ENCODE measurements at places on chromosomes 4 and X. TPM values are rescaled to one million over a fixed set of nuclear protein-coding genes. Genes with fewer than 3 reads are reported as not detected.

DNA sequence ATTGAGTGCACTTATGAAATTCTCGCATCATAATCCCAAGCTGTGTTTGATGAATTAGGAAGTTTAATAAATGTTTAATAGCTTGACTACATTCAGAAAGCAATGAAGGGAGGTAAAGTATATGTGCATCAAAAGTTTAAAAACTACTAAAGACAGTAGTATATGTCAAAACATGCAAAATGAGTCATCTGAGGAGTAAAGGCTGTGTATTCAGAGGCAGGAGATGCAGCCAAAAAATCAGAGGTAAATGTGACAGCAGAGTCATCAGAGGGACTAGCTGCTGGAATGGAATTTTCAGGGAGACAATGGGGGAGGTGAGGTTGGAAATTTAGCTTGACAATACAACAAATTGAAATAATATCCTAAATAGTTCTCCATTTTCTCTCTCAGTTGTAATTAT, 127.0 kb upstream of the FUNDC1 start:
- no peaks in the 10 kb centered on the region for H3K27me3 ChIP-seq
- H3K4me3 ChIP-seq: no peak overlapping the region
- DNase-seq: no peak
- no peak overlapping the region for H3K27ac ChIP-seq

Gene UBA1
- total RNA-seq: 141 TPM

- H3K27ac ChIP-seq: no peak overlapping the region
- no peaks in the 10 kb centered on the region for H3K27me3 ChIP-seq
- no peak for DNase-seq
- H3K36me3 ChIP-seq: no peaks in the 10 kb centered on the region
Observed at GRCh38 chr4:185742766-185743165, 69.2 kb downstream of the SORBS2 start.

GRCh38 chr4:78653655-78654054, 102.1 kb downstream of the ANXA3 start:
- H3K27me3 ChIP-seq: no peaks in the 10 kb centered on the region
- no peak overlapping the region for H3K4me3 ChIP-seq
- H3K27ac ChIP-seq: no peak overlapping the region
- no peak for DNase-seq
- no peaks in the 10 kb centered on the region for H3K36me3 ChIP-seq
- peaks cover 30% of the 10 kb centered on the region for H3K4me1 ChIP-seq

DNA sequence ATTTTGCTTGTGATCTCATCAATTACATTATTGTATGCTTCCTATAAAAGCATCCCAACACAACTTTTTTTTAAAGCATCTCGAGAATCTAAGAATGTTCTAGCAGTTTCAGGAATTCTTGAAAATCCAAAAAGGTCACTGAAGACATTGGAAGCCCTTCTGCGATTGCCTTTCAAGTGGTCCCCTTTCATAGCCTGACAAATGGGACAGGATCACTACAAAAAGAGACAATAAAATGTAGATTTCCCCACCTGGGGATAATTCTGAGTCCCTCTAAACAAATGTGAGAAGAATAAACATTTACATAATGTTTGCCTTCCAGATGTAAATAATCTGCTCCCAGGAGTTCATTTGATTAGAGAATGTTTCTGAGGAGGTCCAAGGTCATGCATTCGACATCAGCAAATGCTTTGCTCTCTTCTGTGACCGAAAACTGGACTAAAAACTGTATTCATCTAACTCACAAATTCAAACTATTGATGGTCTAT, 116.0 kb downstream of the COL25A1 start:
- H3K27me3 ChIP-seq: no peaks in the 10 kb centered on the region
- H3K4me1 ChIP-seq: peaks cover 17% of the 10 kb centered on the region
- no peaks in the 10 kb centered on the region for H3K36me3 ChIP-seq
- no peak overlapping the region for H3K27ac ChIP-seq
- H3K4me3 ChIP-seq: no peak overlapping the region
- DNase-seq: no peak

- no peak overlapping the region for H3K4me3 ChIP-seq
- H3K27ac ChIP-seq: no peak overlapping the region
- DNase-seq: no peak
- no peaks in the 10 kb centered on the region for H3K36me3 ChIP-seq
- peaks cover 6% of the 10 kb centered on the region for H3K27me3 ChIP-seq
- no peaks in the 10 kb centered on the region for H3K4me1 ChIP-seq
Observed at GRCh38 chr4:4810092-4810774, 49.2 kb upstream of the MSX1 start.

DNA sequence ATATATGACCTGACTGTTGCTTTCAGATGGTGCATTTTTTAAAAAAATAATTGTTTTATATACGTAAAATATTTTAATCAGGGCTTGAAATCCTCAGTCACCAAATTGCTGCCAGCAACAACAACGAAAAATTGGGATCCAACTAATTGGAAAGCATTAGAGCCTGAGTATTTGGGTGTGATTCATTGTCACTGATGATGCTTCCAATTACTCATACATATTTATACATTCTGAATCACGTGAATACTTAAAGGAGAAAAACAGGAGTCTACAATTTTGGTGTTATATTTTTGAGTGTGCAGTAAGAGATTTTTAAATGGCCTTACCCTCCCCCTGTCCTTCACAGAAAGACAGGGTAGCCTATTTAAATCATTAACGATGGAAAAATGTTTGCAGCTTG, 765.6 kb upstream of the TENM3 start:
- H3K4me1 ChIP-seq: no peaks in the 10 kb centered on the region
- no peak overlapping the region for H3K27ac ChIP-seq

Gene SPANXA1
- not detected for total RNA-seq

Gene FSTL5
- total RNA-seq: not detected

Gene GAR1
- total RNA-seq: 6.8 TPM

DNA sequence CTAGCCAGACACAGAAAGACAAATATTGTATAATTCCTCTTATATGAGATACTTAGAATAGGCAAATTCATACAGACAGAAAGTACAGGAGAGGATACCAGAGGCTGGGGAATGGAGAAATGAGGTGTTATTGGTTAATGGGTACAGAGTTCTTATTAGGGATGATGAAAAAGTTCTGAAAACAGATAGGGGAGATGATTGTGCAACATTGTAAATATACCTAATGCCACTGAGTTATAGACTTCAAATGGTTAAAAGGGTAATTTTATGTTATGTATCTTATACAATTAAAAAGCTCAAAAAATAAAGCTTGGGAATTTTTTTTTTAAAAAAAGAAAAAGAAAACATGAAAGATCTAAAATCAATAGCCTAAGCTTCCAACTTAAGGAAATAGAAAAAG, 98.8 kb upstream of the TECRL start:
- H3K4me1 ChIP-seq: peaks cover 5% of the 10 kb centered on the region
- H3K27me3 ChIP-seq: no peaks in the 10 kb centered on the region
- no peak overlapping the region for H3K27ac ChIP-seq
- H3K4me3 ChIP-seq: no peak overlapping the region
- no peak for DNase-seq
- no peaks in the 10 kb centered on the region for H3K36me3 ChIP-seq

DNA sequence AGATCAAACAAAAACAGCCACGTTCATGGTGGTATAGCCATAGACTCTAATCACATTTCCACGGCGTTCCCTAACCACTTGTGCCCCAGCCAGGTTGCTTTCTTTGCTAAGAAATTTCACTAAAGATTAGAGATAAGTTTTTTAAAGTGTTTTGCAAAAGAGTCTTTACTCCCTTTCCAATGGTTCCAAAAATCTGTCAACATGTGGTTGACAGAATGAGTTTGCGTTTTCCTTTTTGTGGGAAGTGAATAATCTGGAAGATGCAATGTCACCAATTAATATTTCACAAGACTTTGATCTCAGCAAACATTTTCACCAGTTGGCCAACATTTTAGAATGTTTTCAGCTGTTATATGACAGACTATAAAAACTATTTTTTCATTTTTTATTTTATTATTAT, 35.3 kb downstream of the CXCL1 start:
- no peak overlapping the region for H3K4me3 ChIP-seq
- H3K27ac ChIP-seq: no peak overlapping the region
- no peaks in the 10 kb centered on the region for H3K4me1 ChIP-seq

Gene GAB3
- 25.3 TPM for total RNA-seq

DNA sequence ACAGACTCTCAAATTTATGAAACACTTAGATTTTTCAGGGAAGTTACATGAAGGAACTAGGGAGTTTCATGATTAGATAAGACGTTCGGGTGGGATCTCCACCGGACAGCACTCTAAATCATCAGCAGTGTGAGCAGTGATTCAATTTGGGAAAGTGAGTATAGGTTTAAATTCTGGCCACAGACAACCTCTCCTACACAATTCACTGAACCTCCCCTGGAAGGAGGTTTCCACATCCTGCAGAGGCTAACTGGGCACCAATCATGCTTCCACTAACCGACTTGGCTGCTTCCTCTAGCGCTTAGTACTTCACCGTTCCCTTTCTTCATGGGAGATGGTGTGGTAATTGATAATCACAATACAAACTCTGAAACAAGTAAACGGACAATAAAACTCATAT, 5.6 kb downstream of the CXCL9 start:
- no peaks in the 10 kb centered on the region for H3K4me1 ChIP-seq
- H3K36me3 ChIP-seq: no peaks in the 10 kb centered on the region
- DNase-seq: no peak

DNA sequence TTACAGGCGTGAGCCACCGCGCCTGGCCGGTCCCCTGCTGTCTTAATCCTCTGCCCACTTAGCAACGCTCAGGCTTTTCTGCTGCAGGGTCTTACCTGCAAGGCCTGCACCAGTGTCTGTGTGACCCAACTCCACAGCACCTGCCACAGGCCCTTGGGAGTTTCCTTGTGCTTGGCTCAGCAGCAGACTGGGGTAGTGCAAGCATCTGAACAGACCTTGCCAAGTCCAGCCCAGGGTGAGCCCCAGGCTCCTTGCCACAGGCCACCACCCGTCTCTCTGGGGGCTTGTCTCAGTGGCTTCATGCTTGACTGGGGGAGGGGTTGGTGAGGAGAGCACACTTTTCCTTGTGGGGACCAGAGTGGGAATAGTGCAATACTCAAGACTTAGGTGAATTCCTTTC, 87.0 kb downstream of the FAM193A start:
- H3K27ac ChIP-seq: no peak overlapping the region
- H3K4me1 ChIP-seq: peaks cover 58% of the 10 kb centered on the region
- H3K36me3 ChIP-seq: peaks cover 32% of the 10 kb centered on the region
- no peaks in the 10 kb centered on the region for H3K27me3 ChIP-seq

DNA sequence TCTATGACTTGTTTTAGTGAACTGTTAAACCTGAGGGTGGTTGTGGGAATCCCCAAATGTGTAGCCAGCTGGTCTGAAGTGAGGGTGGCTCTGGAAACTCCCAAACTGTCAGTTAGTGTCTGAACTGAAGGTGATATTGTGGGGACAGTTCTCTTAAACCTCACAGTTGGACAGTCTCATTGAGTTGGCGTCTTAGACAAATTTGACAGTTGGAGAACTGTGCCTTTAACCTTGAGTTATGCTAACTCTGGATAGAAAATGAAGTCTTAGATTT, 20.7 kb upstream of the CTSO start:
- DNase-seq: no peak
- H3K36me3 ChIP-seq: no peaks in the 10 kb centered on the region
- H3K27ac ChIP-seq: no peak overlapping the region
- H3K4me3 ChIP-seq: no peak overlapping the region

Gene DCLK2
- total RNA-seq: 17.1 TPM

- no peaks in the 10 kb centered on the region for H3K36me3 ChIP-seq
- no peak overlapping the region for H3K27ac ChIP-seq
- no peaks in the 10 kb centered on the region for H3K4me1 ChIP-seq
- no peaks in the 10 kb centered on the region for H3K27me3 ChIP-seq
- DNase-seq: no peak
Observed at GRCh38 chr4:82124365-82124764, 249.4 kb downstream of the HNRNPD start.

DNA sequence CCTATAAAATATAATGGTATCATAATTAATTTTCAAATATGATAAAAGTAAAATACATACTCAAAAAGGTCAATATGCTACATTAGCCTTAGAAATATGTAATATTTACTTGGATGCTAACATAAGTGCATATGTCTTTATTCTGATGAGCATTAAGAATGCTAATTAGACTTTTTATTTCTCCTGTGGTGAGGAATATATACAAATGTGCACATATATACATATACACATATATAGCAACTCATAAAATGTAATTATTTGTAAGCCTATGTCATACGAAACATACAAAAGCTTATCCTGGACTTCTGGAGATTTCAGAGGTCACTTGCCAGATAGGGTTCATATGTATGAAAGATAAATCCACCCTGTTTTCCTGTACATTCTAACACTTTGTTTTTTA, 11.1 kb downstream of the PLA2G12A start:
- peaks cover 38% of the 10 kb centered on the region for H3K36me3 ChIP-seq
- H3K27ac ChIP-seq: no peak overlapping the region
- H3K4me3 ChIP-seq: no peak overlapping the region
- no peaks in the 10 kb centered on the region for H3K4me1 ChIP-seq

Gene KDM5C
- total RNA-seq: 26.0 TPM

GRCh38 chr4:80922941-80923340, 107.6 kb upstream of the BMP3 start:
- DNase-seq: no peak
- no peak overlapping the region for H3K27ac ChIP-seq
- H3K4me1 ChIP-seq: no peaks in the 10 kb centered on the region
- H3K4me3 ChIP-seq: no peak overlapping the region

Gene GPR143
- 0.30 TPM for total RNA-seq

GRCh38 chr4:12146339-12146738, 717.6 kb upstream of the HS3ST1 start:
- no peak overlapping the region for H3K4me3 ChIP-seq
- no peak for DNase-seq
- H3K4me1 ChIP-seq: no peaks in the 10 kb centered on the region
- no peak overlapping the region for H3K27ac ChIP-seq

Gene YTHDC1
- total RNA-seq: 43.4 TPM

Gene DRD5
- total RNA-seq: not detected

- H3K4me3 ChIP-seq: no peak overlapping the region
- H3K27ac ChIP-seq: no peak overlapping the region
- peaks cover 58% of the 10 kb centered on the region for H3K4me1 ChIP-seq
Observed at GRCh38 chr4:185740471-185740873, 71.5 kb downstream of the SORBS2 start.

Gene CLDN2
- total RNA-seq: not detected

DNA sequence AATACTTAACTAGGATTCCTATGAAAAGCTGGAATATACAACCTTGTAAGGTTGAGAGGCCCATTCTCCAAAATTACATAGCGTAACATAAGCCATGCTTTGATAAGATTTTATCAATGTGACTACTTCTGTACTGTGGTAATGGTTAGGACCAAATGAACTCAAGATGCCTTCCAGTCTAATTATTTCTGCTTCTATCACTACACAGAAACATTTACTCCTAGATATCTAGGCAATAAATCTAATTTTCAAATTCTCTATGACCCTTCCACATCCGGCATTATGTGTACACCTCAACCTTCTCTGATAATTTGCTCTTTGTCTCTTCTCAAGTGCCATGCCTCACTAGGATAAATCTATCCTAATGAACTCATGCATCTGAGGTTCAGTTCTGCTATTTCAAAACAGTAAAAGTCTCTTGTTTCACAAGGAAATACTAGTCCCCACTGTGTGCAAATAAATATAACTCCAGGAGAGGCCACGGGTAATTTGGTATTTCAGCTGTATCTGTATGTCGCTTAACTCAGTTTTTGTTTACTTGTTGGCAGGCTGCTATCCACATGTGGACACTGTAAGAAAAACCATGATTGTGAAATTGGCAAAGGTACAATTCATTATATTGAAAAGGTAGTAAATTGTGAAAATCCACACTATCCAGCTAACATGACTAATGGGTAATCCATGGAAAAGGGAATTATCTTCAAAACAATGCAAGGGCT, 93.3 kb downstream of the PRDM5 start:
- H3K27ac ChIP-seq: peak overlapping the region; percentile 57
- no peaks in the 10 kb centered on the region for H3K36me3 ChIP-seq
- no peak for DNase-seq

GRCh38 chr4:101050837-101051205, 296.5 kb downstream of the PPP3CA start:
- no peak for DNase-seq
- H3K4me3 ChIP-seq: no peak overlapping the region
- no peaks in the 10 kb centered on the region for H3K4me1 ChIP-seq
- H3K27me3 ChIP-seq: no peaks in the 10 kb centered on the region

Data from heart right ventricle (tissue), 16 donors.